Stimulated activated CD4-positive, alpha-beta T cell treated with anti-CD3 and anti-CD28 coated beads, Interleukin-12 subunit alpha, Interleukin-12 subunit beta, amount 100 ng/mL, for 48 hours (primary cell): ENCODE measurements at places on chromosomes 6 and 20.

DNA sequence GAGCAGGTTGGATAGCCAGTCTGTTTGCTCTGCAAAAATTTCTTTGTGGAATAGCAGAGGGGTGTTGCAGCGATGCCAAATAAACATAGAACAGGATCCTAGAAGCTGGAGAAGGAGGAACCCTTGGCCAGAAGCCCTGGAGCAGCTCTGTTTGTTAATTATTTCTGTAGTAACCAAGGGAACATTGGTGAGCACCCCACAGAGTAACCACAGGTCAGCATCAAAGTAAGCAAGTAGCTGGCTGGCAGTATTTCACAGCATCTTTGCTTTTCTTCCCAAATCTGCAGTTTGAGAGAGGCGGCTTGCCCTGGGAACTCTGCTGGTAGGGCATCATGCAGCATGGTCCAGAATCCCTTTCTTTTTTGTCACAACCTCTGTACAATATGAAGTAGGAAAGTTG is 12.7 kb upstream of the APMAP start:
- no peak for DNase-seq

DNA sequence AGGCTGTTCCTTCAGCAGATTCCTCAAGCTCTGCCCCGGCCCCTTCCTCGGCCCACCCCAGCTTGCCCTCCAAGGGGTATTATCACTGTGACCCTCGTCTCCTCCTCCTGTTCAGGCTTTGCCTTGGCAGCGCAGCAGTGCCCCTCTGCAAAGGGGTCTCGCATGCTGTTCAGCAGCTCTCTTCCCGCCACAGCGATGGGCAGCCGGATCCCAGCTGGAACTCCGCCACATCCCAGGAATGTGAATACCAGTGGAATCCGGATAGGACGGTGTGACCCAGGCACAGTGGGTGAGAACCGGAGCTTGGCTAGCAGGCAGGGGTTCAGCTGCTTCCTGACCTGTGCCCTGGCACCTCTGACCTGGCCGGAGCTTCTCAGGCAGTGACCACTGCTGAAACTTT is 52.9 kb downstream of the RNASET2 start:
- no peak for DNase-seq

DNA sequence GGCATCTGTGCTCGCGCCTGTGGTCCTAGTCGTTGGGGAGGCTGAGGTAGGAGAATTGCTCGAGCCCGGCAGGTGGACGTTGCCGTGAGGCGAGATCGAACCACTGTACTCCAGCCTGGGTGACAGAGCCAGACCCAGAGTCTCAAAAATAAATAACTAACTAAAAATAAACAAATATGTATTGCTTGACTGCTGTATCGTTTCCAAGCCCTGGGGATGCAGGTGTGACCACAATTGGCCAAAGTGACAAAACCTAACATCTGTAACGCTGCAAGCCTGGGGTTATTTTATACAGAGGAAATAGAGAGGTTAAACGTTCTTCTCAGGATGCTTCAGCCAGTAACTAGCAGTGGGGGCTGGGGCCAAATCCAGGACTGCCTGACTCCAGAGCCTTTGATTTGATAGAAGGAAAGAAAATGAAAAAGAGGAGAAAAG is 1.9 kb upstream of the SRSF3 start:
- no peak for DNase-seq

GRCh38 chr6:153957394-153957793 is 81.6 kb upstream of the OPRM1 start:
- no peak for DNase-seq

- DNase-seq: no peak
Measured at GRCh38 chr6:28738396-28738765, 185.4 kb downstream of the TRIM27 start.

- no peak for DNase-seq
Measured at GRCh38 chr6:80503660-80504059, 397.2 kb downstream of the BCKDHB start.

DNA sequence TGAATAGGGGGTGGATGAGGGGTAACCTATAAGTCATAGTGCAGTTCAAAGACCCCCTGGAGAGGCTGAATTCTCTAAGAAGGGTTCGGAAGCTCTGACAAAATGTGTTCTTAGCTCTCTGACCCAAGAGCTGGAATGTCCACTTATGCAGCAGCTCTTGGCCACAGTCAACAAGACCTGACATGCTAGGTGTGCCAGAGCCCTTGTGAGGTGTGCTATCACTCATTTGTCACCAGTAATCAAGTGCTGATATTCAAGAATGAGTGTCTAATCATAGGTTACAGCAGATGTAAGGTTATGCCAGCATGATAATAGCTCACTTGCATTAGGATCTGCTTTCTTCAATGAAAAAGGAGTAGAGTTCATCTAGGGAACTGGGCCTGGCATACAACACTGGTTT is 28.1 kb downstream of the TOMM6 start:
- DNase-seq: no peak

- DNase-seq: no peak
Measured at GRCh38 chr20:10715035-10715434, 41.2 kb upstream of the JAG1 start.
